A549 (cell line): ENCODE measurements at places on chromosomes 11 and 22. TPM values are rescaled to one million over a fixed set of nuclear protein-coding genes. Genes with fewer than 3 reads are reported as not detected.
A peak's percentile ranks its signal among the peaks of the same experiment; 100 is the strongest.

DNA sequence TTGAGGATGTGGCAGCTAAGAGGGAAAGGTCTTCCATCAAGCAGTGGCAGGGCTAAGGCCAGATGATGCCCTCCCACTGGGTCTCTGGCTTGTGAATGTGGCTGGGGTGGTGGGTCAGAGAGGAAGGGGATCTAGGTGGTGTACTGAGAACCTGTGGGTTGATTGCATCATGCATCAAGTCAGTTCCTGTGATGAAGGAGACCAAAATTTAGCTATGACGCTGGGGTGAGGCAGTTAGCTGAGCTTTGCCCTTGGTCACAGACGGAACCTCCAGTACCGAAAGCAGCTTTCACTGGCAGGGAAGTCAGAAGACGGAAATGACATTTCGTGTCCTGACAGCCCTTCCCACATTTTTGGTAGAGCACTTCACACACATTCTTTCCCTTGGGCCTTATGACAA, 20.7 kb downstream of the ATG16L2 start:
- DNase-seq: no peak

DNA sequence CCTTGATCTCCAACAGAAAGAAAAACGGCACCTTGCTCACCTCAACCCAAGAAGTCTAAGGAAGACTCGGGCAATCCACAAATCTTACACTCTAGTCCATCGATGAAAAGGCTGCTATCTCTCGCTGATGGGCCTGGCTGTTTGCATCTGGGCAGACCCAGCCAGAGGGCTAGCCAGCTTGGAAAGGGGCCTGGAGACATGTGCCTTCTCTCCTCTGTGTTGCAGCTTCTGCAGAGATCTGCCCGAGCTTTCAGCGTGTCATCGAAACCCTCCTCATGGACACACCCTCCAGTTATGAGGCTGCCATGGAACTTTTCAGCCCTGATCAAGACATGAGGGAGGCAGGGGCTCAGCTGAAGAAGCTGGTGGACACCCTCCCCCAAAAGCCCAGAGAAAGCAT, 3.2 kb downstream of the SCGB1A1 start:
- DNase-seq: no peak

The ALDH3B1 gene
- 93.7 to 104 TPM (median 94.4 TPM) in 3 replicates for polyA plus RNA-seq

DNA sequence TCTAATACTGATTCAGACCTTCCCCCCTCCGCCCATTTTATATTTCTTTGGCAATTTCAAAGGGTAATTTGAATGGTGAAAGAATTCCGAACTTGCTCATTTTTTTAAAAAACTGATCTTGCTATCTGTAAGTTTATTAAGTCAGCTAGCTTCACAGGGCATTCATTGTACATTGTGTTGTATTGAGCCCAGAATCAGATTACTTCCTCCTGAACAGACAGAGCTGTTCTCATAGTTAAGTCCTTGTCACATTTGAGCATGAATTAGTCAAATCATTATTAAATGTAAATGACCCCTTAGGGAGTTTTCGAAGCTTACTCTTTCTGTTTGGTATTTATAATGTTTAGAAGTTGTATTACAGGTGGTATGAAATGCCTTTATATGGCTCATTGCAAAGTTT, 34.4 kb downstream of the CYP2R1 start:
- no peak for DNase-seq

DNA sequence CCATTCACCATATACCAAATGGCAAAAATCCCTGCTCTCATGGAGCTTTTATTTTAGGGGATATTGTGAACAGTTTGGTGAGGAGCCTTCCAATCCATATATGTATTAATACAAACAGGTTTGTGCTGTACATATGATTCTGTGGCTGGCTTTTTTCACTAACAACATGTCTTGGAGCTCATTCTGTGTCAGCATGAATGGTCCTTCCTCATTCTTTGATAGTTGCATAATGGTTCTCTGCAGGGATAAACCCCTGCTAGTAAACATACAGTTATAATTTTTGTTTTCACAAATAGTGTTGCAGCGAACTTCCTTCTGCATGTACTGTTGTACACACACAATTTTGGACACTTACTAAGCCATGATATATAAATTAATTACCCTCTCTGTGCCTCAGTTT, 8.3 kb downstream of the PRR5L start:
- no peak for DNase-seq

GRCh38 chr11:121473064-121473777, 20.5 kb upstream of the SORL1-AS1 start:
- DNase-seq: no peak

DNA sequence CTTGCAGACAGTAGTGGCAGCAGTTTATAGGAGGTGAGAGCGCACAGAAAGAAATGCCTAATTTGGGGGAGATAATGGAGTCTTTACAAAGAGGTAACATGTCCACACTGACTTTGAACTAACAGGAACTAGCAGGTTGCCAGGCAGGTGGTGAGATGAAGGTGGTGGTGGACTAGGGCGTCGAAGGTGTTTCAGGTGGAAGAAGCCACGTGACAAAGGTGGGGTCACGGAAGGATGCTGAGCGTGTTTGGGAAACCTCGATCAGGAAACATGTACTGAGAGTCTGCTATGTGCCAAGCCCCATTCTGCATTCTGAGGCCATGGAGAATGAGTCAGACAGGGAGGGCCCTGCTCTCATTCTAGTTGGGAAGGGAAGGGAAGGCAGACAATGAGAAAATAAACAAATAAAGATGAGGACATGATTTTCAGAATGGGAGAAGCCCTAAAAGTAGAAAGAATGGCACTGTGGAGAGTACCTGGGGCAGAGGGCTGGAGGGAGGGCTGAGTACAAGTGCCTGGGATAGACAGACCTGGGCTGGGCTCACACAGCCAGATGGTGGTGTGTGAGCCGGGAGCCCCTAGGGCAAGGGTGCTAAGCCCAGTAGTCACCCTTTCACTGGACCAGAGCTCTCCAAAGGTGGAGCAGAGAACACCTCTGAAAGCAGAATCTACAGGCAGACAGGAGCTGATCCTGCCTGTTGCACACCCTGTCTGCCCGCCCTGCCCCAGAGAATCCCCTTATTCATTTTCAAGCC, 16.2 kb upstream of the NNMT start:
- DNase-seq: no peak

- peak; percentile 32 for DNase-seq
Observed at GRCh38 chr22:20741634-20742581, 32.0 kb upstream of the SERPIND1 start.

DNA sequence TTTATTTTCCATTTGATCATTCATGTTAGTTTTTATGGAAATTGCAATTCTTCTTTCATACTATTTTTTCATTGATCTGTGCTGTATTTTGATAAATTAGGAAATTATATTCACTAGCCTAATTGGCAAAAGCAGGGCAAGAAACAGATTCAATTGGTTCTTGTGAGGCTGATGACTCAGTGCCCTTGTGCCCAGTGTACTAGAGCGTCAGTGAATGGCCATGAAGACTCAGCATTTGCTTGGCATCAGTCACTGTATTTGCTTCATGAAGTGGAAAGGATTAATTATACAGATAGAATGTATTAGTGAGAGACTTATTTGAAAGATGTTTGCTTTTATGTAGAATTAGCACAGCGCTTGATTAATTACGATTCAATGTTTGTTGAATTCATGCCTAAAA, 31.8 kb downstream of the MRGPRX1 start:
- DNase-seq: no peak

The CLMP gene
- 16.9 to 18.2 TPM (median 17.1 TPM) in 3 replicates for polyA plus RNA-seq

GRCh38 chr11:134783234-134783633, 371.2 kb upstream of the B3GAT1 start:
- no peak for DNase-seq

The F2 gene
- 1.5 to 3.0 TPM (median 2.5 TPM) in 3 replicates for polyA plus RNA-seq

DNA sequence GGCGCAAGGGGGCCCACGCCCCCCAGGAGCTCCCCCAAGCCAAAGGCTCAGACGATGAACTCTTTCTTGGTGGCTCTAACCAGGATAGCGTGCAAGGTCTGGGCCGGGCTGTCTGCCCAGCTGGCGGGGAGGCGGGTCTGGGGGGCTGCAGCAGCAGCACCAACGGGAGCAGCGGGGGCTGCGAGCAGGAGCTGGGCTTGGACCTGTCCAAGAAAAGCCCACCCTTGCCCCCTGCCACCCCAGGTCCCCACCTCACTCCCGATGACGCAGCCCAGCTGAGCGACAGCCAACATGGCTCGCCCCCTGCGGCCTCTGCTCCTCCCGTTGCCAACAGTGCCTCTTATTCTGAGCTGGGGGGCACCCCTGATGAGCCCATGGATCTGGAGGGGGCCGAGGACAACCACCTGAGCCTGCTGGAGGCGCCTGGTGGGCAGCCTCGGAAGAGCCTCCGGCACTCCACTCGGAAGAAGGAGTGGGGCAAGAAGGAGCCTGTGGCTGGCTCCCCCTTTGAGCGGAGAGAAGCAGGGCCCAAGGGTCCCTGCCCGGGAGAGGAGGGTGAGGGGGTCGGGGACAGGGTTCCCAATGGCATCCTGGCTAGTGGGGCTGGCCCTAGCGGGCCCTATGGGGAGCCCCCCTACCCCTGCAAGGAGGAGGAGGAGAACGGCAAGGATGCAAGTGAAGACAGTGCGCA, 21.6 kb upstream of the TMEM191C start:
- no peak for DNase-seq

DNA sequence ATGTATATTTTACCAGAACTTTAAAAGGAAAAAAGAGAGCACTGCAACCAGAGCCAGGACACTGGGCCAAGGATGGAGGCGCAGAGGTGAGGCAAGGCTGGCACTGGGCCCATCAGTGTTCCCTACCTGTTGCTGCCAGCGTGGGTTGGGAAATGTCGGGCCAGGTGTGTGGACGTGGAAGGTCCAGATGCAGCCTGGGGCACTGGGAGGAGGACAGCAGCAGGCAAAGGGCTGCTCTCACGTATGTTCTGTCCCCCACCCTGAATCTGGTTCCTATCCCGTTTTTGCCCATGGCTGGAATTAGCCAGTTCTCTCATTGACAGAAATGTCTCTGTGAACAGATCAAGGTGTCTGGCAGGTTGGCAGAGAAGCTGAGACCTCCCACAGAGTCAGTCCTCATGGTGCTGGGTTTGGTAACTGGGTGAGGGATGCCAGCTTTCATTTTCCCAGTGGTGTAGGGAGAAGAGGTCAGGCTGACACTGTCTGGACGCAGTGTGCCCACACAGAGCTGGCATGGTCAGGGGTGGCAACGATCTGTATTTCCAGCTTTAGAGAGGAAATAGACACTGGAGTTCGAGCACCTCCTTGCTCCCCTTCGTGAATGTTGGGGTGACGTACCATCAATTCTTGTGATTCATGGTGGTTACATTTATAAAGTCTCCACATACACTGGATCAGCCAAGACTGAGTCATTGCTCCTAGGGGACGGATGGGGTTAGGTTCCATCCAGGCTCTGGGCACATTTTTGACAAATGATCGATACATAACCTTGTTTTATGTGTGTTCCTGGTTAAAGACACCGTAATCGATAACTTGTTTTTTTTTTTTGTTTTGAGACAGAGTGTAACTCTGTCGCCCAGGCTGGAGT, 4.3 kb upstream of the PNPLA3 start:
- no peak for DNase-seq

DNA sequence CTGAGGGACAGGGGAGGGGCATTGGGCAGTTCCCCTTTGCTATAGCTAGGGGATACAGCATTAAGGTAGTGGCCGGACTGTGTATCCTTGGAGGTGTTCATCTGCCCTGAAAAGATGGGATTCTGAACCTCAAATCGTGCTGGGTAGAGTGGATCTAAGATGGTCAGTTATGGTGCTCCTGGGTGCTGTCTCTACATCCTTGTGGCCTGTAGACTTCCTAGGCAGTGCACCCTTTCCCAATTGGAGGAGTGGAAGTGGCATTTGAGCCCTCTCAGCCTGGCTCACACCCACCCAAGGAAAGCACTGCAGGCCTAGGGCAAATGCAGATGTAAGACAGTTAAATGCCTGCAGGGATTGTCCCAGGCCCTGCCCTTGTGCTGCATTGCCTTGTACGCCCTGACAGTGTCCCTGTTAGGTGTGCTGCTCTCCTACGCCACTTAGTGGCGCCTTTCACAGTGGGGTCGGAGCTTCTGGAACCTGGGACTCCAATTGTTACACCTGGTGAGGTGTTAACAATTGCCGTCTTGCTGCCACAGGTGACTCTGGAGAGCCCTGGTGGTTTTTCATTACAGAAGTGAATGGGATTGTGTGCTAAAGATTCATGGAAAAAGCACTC, 35.0 kb downstream of the PPFIBP2 start:
- DNase-seq: peak; percentile 27

DNA sequence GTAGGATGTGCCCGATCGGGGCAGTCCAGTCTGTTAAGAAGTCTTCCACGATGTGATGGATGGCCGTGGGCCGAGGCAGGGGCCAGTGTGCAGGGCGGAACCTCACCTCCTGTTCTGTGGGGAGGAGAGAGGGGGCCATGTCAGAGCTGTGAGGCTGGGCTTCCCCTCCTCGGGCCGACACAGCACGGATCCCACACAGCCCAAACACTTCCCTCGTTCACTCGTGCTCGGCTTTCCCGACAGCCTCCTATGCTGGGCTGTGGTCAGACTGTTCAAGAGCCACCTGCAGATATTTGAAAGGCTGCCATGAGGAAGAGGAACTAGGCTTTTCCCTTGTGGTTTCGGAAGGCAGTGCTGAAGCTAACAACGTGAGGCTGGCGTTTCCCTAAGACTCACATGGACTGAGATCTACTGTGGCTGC, 12.3 kb upstream of the TXN2 start:
- DNase-seq: no peak

DNA sequence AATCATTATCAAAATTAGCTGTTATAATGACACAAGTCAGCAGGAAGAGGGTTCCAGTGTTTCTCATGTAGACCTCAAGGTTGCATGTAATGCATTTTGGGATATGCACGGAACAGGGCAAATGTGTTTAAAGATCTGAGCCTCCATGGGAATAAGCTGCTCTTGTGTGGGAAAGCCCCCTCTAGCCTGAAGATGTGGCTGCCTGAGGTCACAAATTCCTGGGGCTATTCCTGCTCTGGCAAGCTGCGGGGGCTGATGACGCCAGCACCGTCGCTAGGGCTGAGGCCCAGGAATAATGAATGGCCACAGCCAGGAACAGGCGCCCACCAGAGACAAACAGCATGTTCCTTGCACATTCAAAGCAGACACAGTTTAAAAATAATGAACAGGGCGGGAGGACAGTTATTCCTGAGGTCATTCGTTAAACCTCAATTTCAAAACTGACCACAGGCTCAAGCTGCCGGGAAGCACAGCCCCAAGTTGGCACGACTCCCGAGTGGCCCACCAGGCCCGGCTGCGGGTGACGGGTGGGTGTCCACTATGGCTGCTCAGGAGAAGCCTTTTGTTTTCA, 11.7 kb downstream of the OSBPL5 start:
- DNase-seq: no peak

DNA sequence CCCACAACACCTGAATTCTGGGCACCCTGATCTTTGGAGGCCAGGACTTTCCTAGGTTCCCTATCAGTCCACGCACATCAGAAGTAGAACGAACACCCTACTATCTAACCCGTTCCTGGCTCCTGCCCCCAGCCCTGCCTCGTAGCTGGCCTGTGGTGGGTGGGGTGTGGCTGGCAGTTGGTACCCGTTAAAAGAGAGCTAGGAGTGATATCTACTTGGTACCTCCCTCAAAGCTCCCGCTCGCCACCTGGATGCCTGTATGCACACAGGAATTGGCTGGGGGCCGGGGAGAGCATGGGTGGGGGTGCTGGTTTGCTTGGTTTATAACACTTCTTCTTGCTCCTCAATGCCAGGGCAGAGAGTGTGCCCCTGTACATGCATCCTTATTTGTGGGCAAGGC, 14.0 kb upstream of the NECTIN1 start:
- no peak for DNase-seq
